ENCODE measurements at places on chromosomes 5 and 9.

GRCh38 chr5:54086191-54086590, 224.2 kb downstream of the ARL15 start:
- DNase-seq = no peak

- no peak for DNase-seq
Measured at GRCh38 chr9:113633782-113634595, 170.5 kb downstream of the RGS3 start.

DNA sequence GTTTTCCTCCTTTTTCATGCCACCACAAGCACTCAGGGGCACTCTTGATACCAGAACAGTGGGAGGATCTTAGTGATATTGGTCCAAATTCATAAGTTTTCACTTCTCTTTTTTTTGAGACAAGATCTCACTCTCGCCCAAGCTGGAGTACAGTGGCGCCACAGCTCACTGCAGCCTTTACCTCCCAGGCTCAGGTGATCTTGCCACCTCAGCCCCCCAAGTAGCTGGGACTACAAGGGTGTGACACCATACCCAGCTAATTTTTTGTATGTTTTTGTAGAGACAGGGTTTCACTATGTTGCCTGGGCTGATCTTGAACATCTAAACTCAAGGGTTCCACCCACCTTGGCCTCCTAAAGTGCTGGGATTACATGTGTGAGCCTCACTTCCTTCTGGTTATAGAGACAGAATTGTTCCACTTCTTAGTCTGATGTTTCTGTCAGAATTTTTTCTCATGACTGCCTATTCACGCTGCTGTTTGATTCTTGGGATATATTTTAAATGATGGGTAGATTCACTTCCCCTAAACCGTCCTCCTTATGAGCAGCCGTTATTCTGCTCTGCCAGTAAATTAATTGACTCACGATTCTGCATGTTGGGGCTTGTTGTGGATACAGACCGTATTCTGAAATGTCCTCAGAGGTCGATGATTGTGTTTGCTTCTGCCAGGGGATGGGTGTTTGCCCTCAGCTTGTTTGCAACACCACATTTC, 30.8 kb downstream of the MTAP start:
- no peak for DNase-seq

GRCh38 chr5:83472508-83473345, 1.2 kb downstream of the VCAN start:
- DNase-seq = peak; percentile 46
